ENCODE measurements at places on chromosomes 1 and 21.

DNA sequence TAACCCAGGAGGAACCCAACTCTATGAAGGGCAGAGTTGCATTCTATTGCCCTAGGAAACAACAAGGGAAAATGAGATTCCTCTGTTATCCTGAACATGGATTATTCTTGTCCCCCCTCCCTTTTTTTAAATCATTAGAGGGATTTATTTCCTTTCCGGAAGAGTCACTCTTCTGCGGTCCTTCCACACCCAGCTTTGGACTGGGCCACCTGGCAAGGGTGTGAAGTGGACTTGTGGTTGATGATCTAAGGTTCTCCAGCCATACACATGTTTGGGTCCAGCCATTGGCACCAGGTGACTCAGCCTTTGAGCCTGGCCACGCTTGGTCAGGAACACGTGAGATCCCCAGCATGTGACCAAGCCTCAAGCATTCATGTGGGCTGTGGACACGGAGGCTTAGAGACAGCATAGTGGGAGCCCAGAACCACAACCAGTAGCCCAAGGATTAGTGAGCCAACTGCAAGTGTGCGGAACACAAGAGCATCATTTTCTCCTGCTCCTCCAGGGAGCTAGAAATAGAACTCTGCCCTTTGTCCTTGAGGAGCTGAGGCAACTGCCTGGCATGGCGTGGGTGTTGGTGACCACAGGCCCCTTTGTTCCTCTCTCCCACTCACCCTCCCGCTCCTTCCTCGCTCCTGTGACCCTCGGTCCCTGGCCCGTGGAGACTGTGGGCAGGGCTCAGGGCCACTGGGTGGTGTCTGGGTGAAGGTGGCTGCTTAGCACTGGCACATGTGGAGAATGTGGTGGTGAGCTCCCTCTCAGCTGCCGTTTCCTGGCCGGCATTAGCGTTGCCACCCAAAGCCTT is 50.1 kb downstream of the NENF start:
- no peak for DNase-seq

- DNase-seq: no peak
These were observed 12.4 kb upstream of the SHISA4 start for GRCh38 chr1:201876148-201876818.

- peak; percentile 74 for DNase-seq
These were observed 16.6 kb downstream of the SAMD11 start for GRCh38 chr1:940107-941014.

DNA sequence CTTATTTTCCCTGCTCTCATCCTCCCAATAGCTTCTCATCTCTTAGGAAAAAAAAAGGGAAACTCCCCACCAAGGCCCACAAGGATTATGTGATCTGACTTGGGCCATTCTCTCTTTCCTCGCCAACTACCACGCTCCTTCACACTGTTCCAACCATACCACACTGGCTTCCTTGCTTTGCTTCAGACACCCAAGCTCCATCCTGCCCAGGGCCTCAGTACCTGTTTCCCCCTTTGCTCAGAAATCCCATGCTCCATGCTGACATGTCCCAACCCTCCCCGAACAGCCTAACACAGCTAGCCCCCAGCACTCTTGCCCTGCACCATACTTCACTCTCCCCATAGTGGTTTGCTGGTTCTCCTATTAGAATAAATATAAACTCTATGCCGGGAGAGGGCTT is 39.2 kb downstream of the MAB21L3 start:
- DNase-seq: no peak

DNA sequence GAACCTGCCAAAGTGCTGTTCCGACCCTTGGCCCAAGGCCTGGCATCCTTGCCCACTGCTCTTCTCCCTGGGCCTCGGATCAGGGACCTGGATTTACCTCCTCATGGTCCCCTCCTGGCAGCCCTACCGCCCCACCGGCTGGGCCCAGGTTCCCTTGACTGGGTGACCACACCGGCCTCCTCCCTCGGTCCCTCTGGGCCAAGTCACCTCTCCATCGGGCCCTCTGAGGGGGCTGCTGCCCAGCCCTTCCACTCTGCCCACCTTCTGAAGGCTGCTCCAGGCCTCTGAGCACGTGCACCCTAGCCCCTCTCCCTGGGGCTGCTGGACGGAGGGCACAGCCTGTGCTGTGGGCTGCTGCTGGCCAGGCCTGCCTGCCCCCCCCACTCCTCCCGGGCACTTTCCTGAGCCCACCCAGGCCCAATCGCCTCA is 9.3 kb upstream of the MMEL1 start:
- no peak for DNase-seq

GRCh38 chr1:226682871-226683814 is 55.9 kb downstream of the ITPKB start:
- no peak for DNase-seq

GRCh38 chr1:47187926-47188250 is 1.9 kb downstream of the PDZK1IP1 start:
- DNase-seq: no peak

DNA sequence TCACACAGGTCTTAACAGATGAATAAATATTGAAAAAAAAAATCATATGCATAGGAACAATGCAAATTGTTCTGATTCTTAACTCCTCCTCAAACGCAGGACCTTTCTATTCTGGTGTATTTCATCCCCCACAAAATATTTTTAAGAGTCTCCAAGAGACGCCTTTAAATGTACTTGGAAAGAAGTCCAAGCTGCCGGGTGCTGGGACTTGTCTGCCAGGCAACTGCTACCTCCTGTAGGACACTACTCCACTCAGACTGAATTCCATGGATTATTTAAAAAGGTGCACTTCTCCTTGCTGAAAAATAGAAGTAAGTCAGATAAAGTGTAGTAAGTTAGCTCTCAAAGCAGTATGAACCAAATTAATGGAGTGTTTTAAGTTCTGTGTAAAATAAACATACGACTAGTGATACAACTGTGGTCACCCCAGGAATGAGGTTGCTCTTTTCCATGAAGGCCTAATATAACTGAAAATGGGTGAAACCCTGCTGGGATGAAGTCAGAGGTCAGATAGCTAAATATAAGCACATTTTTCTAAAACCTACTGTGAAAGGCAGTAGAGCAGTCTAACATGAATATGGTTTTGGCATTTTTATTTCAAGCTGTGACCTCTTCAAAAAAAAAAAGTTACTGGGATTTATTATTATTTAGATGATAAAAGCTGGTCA is 189.2 kb upstream of the PBX1 start:
- peak; percentile 43 for DNase-seq

- no peak for DNase-seq
These were observed 31.7 kb downstream of the CTNNBIP1 start for GRCh38 chr1:9878404-9878803.

All from Right ventricle myocardium superior (tissue), 1 donor.